DND-41 (cell line): ENCODE measurements at places on chromosomes 1 and 21.

GRCh38 chr1:42973286-42973685 is 14.6 kb upstream of the SLC2A1 start:
- DNase-seq: no peak
- H3K4me3 ChIP-seq: no peak overlapping the region
- H3K36me3 ChIP-seq: no peaks in the 10 kb centered on the region
- no peaks in the 10 kb centered on the region for H3K4me1 ChIP-seq

GRCh38 chr1:152107031-152107983 is 7.9 kb downstream of the TCHH start:
- no peak overlapping the region for H3K4me3 ChIP-seq
- no peaks in the 10 kb centered on the region for H3K36me3 ChIP-seq
- H3K4me1 ChIP-seq: no peaks in the 10 kb centered on the region
- H3K27me3 ChIP-seq: no peaks in the 10 kb centered on the region
- H3K27ac ChIP-seq: no peak overlapping the region

DNA sequence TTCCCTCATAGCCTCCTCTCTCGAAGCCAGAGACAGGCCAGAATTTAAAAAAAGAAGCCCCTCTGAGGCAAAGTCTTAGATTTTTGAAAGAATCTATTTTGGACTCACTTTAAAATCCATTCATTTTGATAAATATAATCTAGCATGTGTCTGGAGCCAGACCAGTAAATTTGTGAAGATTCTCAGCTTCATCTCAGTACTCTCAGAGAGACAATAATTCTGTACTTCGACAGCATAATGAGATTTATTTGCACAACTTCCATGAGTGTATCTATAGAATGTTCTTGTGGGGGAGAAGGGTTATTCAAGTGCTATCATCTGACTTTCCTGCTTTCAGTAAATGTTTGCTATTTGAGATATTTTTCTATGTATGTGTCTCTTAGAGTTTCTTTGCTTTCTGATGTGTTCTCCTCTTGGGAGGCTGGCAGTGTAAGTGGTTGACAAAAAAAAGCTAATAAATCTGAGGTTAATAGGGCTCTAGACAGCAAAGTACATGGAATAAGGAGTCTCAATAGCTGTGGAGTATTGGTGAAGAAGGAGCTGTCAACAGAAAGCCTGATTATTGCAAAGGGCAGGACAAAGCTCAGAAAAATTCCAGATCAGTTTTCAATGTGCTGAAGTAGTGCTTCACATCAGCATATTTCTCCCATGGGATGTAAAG is 223.0 kb downstream of the PTBP2 start:
- H3K36me3 ChIP-seq: no peaks in the 10 kb centered on the region
- DNase-seq: no peak
- no peaks in the 10 kb centered on the region for H3K27me3 ChIP-seq
- no peak overlapping the region for H3K4me3 ChIP-seq
- H3K4me1 ChIP-seq: no peaks in the 10 kb centered on the region

DNA sequence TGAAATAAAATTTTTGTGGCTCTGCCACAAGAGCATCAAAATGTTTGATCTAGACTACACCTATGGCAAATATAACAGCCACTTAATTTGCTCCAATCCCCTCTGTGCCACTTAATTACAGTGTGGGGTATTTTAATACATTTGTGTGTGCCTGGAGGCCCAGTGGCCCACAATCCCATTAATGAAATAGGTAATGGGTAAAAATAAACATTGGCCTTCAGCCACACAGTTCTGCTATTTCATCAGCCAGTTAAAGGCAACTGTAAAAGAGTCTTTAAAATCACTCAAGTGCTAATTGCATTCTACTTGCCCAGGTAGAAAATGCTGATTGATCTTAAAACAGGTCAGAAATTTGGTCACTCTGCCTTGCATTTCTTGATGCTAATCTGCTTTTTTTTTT is 151.6 kb upstream of the UBE2U start:
- no peak for DNase-seq
- H3K27me3 ChIP-seq: no peaks in the 10 kb centered on the region
- H3K27ac ChIP-seq: no peak overlapping the region
- no peaks in the 10 kb centered on the region for H3K4me1 ChIP-seq
- H3K36me3 ChIP-seq: no peaks in the 10 kb centered on the region

DNA sequence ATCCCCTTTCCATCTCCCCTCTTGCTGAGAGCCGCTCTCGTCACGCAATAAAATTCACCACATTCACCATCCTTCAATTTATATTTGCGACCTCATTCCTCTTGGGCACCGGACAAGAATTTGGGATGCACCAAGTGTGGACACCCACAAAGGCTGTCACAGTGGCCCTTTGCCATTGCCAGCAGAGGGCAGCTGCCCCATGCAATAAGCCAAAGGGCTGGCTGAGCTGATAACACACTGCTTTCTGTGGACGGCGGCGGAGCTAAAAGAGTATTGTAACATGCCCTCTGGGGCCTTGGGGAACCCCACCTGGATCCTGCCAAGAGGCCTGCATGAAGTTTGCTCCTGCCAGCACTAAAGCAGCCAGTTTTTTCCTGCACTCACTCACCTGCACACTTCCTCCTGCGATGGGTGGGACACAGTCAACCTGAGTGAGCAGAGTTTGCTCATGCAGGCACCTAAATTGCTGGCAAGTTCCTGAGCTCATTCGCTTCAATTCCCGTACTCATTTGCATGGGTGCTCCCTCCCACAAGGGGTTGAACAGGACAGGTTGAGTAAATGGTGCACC is 792.3 kb upstream of the ADAMTS5 start:
- H3K27ac ChIP-seq: no peak overlapping the region
- DNase-seq: no peak
- no peaks in the 10 kb centered on the region for H3K4me1 ChIP-seq

DNA sequence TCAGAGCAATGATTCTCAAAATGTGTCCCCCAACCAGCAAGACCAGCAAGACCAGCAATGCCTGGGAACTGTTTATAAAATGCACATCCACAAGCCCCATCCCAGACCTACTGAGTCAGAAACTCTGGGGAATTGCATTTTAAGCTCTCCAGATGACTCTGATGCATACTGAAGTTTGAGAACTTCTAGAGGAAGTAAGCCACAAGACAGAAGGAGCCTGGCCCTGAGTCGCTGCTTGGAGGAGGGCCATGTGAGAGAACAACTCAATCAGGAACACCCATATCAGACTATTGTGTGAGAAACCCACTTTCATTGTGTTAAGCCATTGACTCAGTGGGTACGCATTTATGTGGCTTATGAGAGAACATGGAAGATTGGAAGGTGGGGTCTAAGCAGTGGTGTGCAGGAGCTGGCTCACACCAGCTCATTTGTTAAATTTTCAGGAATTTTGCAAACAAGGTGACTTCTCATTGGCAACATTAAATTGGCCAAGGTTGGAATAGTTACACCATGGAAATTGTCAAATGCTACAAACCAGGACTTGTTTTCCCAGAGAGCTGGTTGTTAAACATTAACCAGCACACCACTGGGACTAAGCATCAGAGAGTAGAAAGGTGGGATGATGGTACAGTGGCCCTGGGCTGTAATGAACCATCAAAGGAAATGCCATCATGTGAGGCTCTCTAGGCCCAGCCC is 38.9 kb downstream of the ATP1A1 start:
- H3K36me3 ChIP-seq: peaks cover under 1% of the 10 kb centered on the region; the same call in 1 of the 2 replicates
- H3K27ac ChIP-seq: no peak overlapping the region
- no peak overlapping the region for H3K4me3 ChIP-seq
- H3K4me1 ChIP-seq: peaks cover 8% of the 10 kb centered on the region
- H3K27me3 ChIP-seq: no peaks in the 10 kb centered on the region

DNA sequence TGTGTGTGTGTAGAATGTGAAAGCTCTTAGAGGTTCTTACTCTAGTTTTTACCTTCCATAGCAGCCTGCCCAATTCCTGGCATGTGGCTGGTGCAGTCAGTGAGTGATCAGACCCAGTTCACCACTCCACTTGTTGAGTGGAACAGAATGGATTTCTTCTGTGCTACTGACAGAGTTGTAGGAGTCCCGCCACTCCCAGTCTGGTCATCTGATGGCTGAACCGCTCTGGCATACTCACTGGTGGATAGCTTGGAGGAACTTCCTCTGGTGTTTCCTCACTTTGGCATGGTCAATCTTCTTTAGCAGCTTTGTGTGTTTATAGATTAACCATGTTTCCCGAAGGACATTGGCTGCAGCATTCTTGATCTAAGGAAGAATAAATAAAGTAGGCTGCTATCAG is 106.7 kb upstream of the ADAR start:
- H3K27ac ChIP-seq: no peak overlapping the region
- H3K36me3 ChIP-seq: no peaks in the 10 kb centered on the region
- H3K4me3 ChIP-seq: no peak overlapping the region
- DNase-seq: no peak

DNA sequence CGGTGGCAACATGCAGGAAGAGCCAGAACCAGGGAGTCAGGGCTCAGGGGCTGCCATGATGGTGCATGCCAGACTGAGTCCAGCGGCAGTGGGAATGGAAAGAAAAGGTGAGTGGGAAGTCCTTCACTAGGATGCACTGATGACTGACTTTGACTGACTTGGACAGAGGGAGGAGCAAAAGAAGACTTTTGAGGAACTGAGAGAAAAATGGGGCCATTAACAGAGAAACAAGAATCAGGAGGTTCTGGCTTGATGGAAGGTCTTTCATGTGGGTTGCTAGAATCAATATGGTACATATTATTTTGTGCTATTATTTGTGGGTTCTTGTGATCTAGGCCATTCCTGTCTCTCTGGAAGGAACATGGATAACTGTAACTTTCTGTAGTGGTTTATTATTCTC is 454.6 kb upstream of the PROX1 start:
- H3K36me3 ChIP-seq: no peaks in the 10 kb centered on the region
- no peak for DNase-seq
- H3K27ac ChIP-seq: no peak overlapping the region
- H3K27me3 ChIP-seq: no peaks in the 10 kb centered on the region
- no peak overlapping the region for H3K4me3 ChIP-seq
- H3K4me1 ChIP-seq: no peaks in the 10 kb centered on the region

DNA sequence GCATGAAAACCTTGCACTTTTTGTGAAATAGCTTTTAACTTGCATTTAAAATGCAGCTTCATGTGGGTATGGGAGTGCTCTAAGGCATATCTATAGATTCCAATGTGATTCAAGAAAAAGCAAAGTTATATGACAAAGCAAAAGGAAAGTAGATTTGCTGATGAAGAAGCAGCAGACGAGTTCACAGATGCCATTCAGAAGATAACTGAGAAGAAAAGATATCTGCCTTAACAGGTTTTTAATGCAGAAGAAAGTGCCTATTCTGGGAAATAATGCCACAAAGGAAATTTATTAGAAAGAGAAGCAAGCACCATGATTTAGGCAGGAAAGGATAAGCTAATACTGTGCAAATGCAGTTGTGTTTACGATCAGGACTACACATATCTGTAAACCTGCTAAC is 68.1 kb downstream of the PHTF1 start:
- DNase-seq: no peak
- no peak overlapping the region for H3K4me3 ChIP-seq
- no peaks in the 10 kb centered on the region for H3K27me3 ChIP-seq
- peaks cover 18% of the 10 kb centered on the region; the same call in 1 of the 2 replicates for H3K36me3 ChIP-seq

DNA sequence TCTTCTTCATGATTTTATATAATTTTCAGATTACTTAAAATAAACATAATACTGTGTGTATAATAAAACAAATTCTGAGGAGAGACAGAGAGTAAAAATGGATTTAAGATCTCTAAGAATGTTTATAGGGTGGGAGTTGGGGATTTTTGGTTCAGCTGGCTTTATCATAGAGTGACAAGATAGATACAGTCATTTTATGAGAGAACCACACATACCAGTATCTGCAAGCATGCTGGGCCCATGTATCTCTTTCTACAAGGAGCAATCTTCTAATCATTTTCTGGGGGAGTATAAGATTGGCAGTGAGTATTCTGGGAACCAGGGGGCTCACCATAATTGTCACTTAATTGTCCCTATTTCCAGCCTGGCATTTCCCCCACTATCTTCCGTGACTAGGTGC is 64.3 kb upstream of the DUSP10 start:
- no peak overlapping the region for H3K27ac ChIP-seq
- no peak for DNase-seq
- no peaks in the 10 kb centered on the region for H3K27me3 ChIP-seq
- H3K36me3 ChIP-seq: no peaks in the 10 kb centered on the region

- peaks cover 87% of the 10 kb centered on the region for H3K36me3 ChIP-seq
- peaks cover 44% of the 10 kb centered on the region for H3K4me1 ChIP-seq
- DNase-seq: no peak
- H3K27ac ChIP-seq: no peak overlapping the region
- no peaks in the 10 kb centered on the region for H3K27me3 ChIP-seq
- no peak overlapping the region for H3K4me3 ChIP-seq
Measured at GRCh38 chr1:54399765-54400164, 6.4 kb downstream of the SSBP3 start.

GRCh38 chr1:218613105-218613504 is 268.0 kb downstream of the TGFB2 start:
- no peak for DNase-seq
- H3K27me3 ChIP-seq: no peaks in the 10 kb centered on the region
- H3K4me3 ChIP-seq: no peak overlapping the region
- no peaks in the 10 kb centered on the region for H3K36me3 ChIP-seq
